ENCODE measurements at places on chromosomes 1 and 21.

DNA sequence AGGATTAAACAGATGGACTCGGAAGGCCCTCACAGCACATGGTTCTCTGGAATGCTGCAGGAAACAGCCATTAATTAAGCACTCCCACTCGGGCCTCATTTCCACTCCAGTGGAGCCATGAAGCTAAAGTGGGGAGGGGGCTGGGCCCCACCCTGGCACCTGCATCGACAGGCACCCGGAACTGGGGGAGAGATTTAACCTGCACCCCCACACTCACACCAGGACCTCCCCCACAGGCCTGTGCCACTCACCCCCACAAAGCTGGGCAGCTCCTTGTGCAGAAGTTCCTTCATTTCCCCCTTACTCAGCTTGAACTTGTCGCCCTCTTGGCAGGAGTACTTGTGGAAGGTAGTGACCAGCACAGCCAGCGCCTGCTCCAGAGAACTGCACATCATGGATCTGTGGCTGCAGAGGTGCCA, 2.2 kb downstream of the S100A2 start:
- DNase-seq, result no peak

- DNase-seq, result no peak
These were observed 9.6 kb downstream of the ZNF644 start for GRCh38 chr1:91012196-91012595.

- DNase-seq, result no peak
These were observed 4.6 kb downstream of the NTRK1 start for GRCh38 chr1:156865258-156865657.

DNA sequence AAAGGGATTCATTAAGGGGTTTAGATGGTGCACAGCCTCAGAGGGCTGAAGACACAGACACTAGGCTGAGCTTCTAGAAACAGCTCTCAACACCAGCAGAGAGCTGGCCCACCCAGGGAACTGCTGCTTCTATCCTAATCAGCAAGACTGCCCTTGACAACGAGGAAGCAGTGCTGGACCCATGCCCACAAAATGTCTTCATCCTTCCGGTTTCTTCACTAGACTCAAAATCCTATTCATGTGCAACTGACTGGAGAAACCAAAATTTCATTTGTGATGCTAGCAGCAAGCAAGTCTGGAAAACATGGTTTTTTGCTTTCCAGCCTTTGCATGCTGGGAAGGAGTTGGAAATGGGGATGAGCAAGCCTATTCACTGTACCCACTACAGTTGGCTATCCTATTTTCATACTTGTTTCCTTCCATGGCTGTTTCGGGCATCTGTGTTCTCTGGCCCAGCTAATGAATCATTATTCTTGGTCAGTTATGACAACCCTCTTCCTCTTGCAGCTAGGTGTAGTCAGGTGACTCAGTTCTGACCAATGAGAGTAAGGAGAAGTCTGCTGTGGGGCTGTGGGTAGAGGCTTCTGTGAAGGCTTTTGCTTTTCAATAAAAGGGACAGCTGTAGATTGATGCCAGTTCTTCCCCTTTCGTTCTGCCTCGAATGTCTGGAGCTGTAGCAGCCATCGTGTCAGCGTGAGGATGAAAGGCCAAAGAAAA, 14.6 kb upstream of the TMEM61 start:
- DNase-seq, result peak; percentile 42

- DNase-seq, result no peak
These were observed 54.2 kb downstream of the HMCN1 start for GRCh38 chr1:185788386-185788785.

DNA sequence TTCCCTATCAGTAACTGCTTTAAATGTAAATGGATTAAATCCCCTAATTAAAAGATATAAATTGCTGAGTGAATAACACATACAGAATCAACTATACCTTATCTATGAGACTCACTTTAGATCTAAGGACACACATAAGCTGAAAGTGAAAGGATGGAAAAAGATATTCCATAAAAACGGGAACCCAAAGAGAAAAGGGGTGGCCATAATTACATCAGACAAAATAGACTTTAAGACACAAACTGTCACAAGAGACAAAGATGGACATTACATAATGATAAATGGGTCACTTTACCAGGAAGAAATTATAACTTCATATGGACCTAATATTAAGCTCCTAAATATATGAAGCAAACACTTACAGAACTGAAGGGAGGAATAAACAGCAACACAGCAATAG, 59.2 kb downstream of the SLC25A24 start:
- DNase-seq, result no peak

- DNase-seq, result no peak
These were observed 7.6 kb downstream of the COL16A1 start for GRCh38 chr1:31696242-31696641.

GRCh38 chr1:210302501-210302900, 26.2 kb upstream of the HHAT start:
- no peak for DNase-seq

- DNase-seq, result peak; percentile 3
These were observed 414.0 kb downstream of the PRDM2 start for GRCh38 chr1:14113841-14114567.

DNA sequence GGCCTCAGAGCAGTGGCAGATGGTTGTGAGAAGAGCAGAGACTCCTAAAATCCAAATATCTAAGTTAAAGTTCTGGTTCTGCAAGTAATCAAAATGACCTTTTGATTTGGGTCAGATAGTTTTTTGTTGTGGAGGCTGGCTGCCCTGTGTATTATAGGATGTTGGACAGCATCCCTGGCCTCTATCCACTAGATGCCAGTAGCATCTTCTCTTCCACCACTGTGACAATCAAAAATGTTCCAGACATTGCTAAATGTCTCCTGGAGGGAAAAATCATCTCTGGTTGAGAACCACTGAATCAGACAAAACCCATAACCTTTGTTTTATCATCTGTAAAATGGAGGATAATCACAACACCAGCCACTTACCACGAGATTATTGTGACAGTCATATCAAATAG, 5.9 kb upstream of the DPT start:
- DNase-seq, result no peak

GRCh38 chr1:70487910-70488665, 77.0 kb downstream of the CTH start:
- DNase-seq, result peak; percentile 26

DNA sequence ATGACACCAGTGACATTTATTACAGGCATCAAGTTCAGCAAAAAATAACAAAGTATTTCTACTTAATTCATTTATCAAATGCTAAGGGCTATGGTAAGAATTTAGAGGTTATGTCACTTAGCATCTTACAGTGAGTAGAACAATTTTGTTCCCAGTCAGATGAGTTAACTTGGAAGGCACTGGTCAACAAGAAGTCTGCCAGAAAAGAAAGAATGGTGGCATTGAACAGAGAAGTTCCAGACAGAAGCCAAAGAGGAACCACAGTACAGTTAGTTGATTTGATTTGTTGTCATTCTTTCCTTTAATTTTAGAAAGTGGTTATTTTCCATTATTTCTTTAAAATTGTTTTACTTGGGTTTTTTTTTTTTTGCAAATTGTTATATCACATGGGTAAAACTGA, 232.2 kb upstream of the PKN2 start:
- DNase-seq, result no peak

DNA sequence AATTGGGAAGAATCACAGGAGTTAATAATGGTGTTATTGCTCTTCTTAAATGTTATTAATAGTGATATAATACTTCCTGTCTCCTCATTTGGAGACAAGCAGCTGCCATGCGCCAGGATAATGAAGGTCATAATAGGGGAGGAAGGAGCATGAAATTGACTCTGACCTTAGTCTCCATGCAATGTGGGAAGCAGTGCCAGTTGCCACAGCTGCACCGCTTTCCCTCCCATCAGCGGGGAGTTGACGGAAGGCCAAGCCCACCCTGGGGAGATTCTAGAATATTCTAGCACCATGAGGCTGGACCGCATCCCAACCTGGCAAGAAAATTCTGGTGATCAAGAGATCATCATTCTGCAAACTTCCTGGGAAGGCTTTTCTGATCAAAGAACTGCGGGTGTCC, 11.0 kb upstream of the OLIG1 start:
- DNase-seq, result no peak

Data from activated CD4-positive, alpha-beta T cell treated with anti-CD3 and anti-CD28 coated beads, Interleukin-2, Interleukin-6, amounts not matched to agents 100 ng/mL and 50 ng/mL, durations not matched to agents 16 hours and 8 hours (primary cell).